Astrocyte (in vitro differentiated cells and primary cell): ENCODE measurements at places on chromosomes 2 and 18. TPM values are rescaled to one million over a fixed set of nuclear protein-coding genes. Genes with fewer than 3 reads are reported as not detected.

The MYL12B gene
- total RNA-seq, result 374 and 433 TPM in 2 replicates

The UGT1A7 gene
- not detected in 2 replicates for total RNA-seq

The HOXD4 gene
- total RNA-seq, result not detected in 2 replicates

The KLHL14 gene
- total RNA-seq, result 0.39 and 0.43 TPM in 2 replicates

The ACTG2 gene
- 298 and 540 TPM in 2 replicates for total RNA-seq

The RNF138 gene
- 15.4 and 16.3 TPM in 2 replicates for total RNA-seq

The TSPYL6 gene
- total RNA-seq, result not detected in 2 replicates

The PSMA8 gene
- not detected in 2 replicates for total RNA-seq

The HOXD1 gene
- not detected in 2 replicates for total RNA-seq

The HAUS1 gene
- 23.5 and 23.9 TPM in 2 replicates for total RNA-seq

The ASPRV1 gene
- 0.23 and 0.26 TPM in 2 replicates for total RNA-seq

The ERMN gene
- total RNA-seq, result 0.14 and 0.82 TPM in 2 replicates

The GTF2A1L gene
- not detected in 2 replicates for total RNA-seq

The IL1RN gene
- not detected in 2 replicates for total RNA-seq

The UPP2 gene
- total RNA-seq, result not detected in 2 replicates

The ACAA2 gene
- 66.4 and 75.8 TPM in 2 replicates for total RNA-seq

The TMEM185B gene
- 27.9 and 30.8 TPM in 2 replicates for total RNA-seq

The PLA2R1 gene
- 7.1 and 10.5 TPM in 2 replicates for total RNA-seq

The PPP4R3B gene
- total RNA-seq, result 33.6 and 38.2 TPM in 2 replicates

The CAPN10 gene
- total RNA-seq, result 22.7 and 24.9 TPM in 2 replicates

The ID2 gene
- total RNA-seq, result 7.7 and 13.6 TPM in 2 replicates

The EFR3B gene
- 13.3 and 14.7 TPM in 2 replicates for total RNA-seq

The GLI2 gene
- total RNA-seq, result 42.9 and 44.5 TPM in 2 replicates
